ENCODE measurements at places on chromosomes 6 and 20. TPM values are rescaled to one million over a fixed set of nuclear protein-coding genes. Genes with fewer than 3 reads are reported as not detected.

GRCh38 chr20:17911927-17912326, 56.7 kb downstream of the SNX5 start:
- H3K27ac ChIP-seq, result no peak overlapping the region
- no peaks in the 10 kb centered on the region for H3K36me3 ChIP-seq
- no peak for DNase-seq

MYT1 gene
- total RNA-seq, result 0.18 TPM

HDGFL1 gene
- total RNA-seq, result not detected

- H3K36me3 ChIP-seq, result no peaks in the 10 kb centered on the region
- DNase-seq, result peak; percentile 61
- peaks cover 60% of the 10 kb centered on the region for H3K4me1 ChIP-seq
- peak overlapping the region; percentile 16 for H3K4me3 ChIP-seq
Observed at GRCh38 chr6:158655569-158656450, 6.0 kb downstream of the SYTL3 start.

DNA sequence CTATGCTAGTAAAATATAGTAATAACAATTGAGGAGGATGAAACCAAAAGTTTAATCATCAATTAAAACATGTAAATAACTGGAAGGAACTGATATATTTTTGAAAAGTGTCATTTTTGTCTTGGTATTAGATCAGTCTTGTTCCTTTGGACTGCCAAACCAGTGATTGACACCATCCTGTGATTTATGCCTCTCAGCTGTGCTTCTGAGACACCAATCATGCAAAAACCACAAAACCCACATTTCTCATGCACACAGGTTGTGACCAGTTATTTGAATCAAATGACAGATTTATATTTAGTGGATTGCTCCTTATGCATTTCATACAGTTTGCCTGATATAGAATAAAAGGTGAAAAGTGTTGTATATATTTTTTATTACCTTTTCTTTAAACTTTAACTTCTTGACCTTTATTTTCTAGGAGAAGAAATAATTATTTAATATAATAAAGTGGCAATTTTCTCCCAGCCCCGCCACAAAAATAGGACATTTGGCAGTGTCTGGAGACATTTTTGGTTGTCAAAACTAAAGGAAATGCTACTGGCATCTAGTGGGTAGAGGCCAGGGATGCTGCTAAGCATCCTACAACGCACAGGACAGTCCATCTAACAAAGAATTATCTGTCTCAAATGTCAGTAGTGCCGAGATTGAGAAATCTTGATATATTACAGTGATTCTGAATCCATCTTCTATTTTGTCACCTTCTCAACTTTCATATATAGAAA, 383.6 kb downstream of the BCKDHB start:
- no peak overlapping the region for H3K27ac ChIP-seq
- no peak for DNase-seq
- no peaks in the 10 kb centered on the region for H3K27me3 ChIP-seq
- H3K4me1 ChIP-seq, result no peaks in the 10 kb centered on the region
- no peak overlapping the region for H3K4me3 ChIP-seq
- H3K36me3 ChIP-seq, result no peaks in the 10 kb centered on the region

GRCh38 chr20:58675641-58676040, 17.0 kb upstream of the NPEPL1 start:
- no peak for DNase-seq
- no peaks in the 10 kb centered on the region for H3K4me1 ChIP-seq
- H3K27ac ChIP-seq, result no peak overlapping the region
- H3K36me3 ChIP-seq, result peaks cover 32% of the 10 kb centered on the region
